ENCODE measurements at places on chromosomes 2 and 18.

DNA sequence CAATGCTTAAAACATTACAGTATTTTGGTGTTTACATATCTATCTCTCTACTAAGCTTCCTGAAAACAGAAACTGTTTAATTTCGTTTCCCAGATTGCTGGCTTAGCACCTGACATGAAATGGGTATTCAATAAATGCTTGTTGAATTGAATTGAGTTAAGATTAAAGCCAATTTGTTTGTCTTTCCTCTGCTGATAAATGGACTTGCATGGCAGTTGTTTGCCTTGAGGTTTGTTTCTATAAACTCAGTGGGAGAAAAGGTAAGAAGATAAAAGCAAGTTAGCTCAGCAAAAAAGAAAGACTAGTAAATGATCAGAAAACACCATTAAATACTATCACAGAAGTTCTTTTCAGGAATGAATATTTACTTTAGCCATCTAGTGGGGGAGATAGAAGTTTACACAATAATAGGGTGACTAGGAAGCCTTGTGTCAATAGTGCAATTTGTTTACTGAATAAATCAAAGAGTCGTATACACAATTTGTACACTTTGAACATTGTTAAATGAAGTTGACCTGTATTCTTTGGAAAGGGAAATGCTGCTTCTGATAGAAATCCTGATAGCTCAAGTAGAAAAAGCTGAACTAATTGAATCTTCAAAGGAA lies 754.5 kb upstream of the FAM98A start:
- no peak for DNase-seq

GRCh38 chr2:37013315-37013641 lies 46.9 kb upstream of the STRN start:
- DNase-seq = no peak

DNA sequence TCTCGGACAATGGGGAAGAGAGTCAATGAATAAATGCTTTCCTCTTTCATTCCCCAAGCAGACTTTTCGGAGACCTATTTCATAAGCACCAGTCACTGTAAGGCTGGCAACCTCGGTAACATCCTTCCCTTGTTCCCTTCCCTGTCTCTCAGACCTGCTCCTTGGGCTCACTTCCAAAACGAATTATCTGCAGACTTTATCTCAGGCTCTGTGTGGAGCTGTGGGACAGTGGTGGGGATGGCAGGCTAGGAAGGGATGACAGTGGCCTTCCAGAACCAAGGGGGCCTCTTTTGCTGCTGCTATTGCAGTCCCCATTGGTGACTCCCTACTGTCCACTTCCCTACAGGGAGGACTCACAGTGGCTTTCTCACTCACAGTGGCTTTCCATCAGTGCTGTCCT lies 185.6 kb upstream of the MEX3C start:
- DNase-seq = no peak

DNA sequence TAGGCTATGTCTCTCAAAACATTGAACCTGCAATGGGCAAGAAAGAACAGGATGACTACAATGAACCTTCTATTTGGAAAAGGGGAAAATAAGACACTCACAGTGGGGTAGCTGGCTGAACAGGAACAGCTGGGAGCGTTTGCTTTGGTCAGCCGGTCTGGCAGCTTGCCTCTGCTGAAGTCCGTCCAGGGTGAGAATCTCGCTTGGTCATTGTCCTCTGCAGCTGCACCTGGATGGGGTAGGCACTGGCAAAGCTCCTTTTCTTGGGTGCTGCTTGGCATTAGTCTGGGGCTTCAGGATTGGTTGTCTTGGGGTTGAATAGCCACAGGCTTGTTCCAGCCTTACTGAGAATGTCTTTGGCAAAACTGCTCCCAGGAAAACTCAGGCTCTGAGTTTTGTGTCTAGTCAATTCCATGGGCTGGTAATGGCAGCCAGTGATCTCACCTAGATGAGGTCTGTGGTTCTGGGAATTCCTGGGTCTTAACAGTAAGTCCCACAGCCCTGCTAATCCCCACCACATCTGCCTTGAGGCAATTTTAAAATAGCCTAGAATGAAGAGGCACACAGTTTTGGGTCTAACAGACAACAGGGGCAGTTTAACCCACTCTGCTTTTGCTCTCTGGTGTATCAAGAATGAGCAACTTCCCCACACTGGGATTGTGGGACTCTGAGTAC lies 13.4 kb downstream of the NEDD4L start:
- DNase-seq = no peak

Data from activated naive CD8-positive, alpha-beta T cell treated with anti-CD3 and anti-CD28 coated beads for 36 hours (primary cell).